ENCODE measurements at places on chromosomes 4 and X. TPM values are rescaled to one million over a fixed set of nuclear protein-coding genes. Genes with fewer than 3 reads are reported as not detected.

The PNMA3 gene
- 0.26 TPM for total RNA-seq

The PAGE2 gene
- total RNA-seq: not detected

The ADAM29 gene
- total RNA-seq: not detected

The NHSL2 gene
- 9.5 TPM for total RNA-seq

The NPY2R gene
- not detected for total RNA-seq

The SFRP2 gene
- total RNA-seq: not detected

The TLR10 gene
- not detected for total RNA-seq

The CAPN6 gene
- total RNA-seq: not detected

The SPARCL1 gene
- total RNA-seq: 1.5 TPM

The REELD1 gene
- not detected for total RNA-seq

The GAB3 gene
- 2.0 TPM for total RNA-seq

The TMEM187 gene
- 6.6 TPM for total RNA-seq

The TMPRSS11D gene
- total RNA-seq: under 0.01 TPM

The GIMD1 gene
- total RNA-seq: not detected

The SNCA gene
- 0.52 TPM for total RNA-seq

The FREM3 gene
- not detected for total RNA-seq

The OPRPN gene
- not detected for total RNA-seq

The F9 gene
- not detected for total RNA-seq

The AMOT gene
- 10.7 TPM for total RNA-seq

The AFM gene
- total RNA-seq: not detected

The RBMXL3 gene
- not detected for total RNA-seq

The SPANXN4 gene
- not detected for total RNA-seq

The CT45A2 gene
- total RNA-seq: not detected
